ENCODE measurements at places on chromosomes 11 and 22.

- peak; percentile 60 for DNase-seq
These were observed 15.8 kb downstream of the TMEM258 start for GRCh38 chr11:61776561-61777075.

GRCh38 chr11:10518123-10518522 is 22.9 kb downstream of the RNF141 start:
- no peak for DNase-seq

DNA sequence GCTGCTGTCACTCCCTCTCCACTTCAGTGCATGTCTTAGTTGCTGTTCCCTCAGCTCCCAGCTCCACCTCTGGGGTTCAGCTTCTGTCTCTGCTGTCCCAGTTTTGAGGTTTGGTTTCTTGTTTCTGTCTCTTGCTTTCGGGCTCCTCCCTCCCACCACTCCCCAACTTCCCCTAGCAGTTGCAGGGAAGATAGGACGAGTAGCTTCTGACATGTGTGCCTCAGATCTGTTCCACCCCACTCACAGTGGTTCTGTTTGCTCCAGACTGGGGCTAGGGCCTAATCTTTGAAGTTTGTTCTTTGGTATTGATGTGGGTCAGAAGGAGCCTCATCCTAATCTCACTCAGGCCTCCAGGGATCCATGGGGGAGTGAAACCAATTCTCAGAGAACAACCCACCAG is 2.6 kb upstream of the RRM1 start:
- DNase-seq, result no peak

GRCh38 chr22:31089160-31090100 is 8.3 kb downstream of the SMTN start:
- no peak for DNase-seq

DNA sequence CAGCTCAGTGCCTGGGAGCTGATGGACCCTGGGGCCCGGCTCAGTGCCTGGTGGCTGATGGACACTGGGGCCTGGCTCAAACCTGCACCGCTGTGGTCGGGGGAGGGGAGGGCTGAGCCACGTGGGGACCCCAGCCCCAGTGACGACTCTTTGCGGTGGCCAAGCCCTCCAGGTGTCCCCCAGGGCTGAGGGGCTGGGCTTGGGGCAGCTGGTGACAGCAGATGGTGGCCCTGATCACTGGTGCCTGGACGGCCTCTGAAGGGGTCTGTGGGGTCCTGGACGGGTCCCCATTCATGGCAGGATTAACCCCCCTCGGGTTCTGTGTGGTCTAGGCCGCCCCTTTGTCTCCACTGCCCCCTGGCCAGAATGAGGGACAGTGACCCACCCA is 3.4 kb upstream of the MUC5B start:
- no peak for DNase-seq

- no peak for DNase-seq
These were observed 11.9 kb upstream of the PKP3 start for GRCh38 chr11:382081-382629.

GRCh38 chr11:64876835-64877341 is 1.5 kb downstream of the EHD1 start:
- no peak for DNase-seq

GRCh38 chr22:29342577-29343312 is 27.2 kb upstream of the RASL10A start:
- no peak for DNase-seq

DNA sequence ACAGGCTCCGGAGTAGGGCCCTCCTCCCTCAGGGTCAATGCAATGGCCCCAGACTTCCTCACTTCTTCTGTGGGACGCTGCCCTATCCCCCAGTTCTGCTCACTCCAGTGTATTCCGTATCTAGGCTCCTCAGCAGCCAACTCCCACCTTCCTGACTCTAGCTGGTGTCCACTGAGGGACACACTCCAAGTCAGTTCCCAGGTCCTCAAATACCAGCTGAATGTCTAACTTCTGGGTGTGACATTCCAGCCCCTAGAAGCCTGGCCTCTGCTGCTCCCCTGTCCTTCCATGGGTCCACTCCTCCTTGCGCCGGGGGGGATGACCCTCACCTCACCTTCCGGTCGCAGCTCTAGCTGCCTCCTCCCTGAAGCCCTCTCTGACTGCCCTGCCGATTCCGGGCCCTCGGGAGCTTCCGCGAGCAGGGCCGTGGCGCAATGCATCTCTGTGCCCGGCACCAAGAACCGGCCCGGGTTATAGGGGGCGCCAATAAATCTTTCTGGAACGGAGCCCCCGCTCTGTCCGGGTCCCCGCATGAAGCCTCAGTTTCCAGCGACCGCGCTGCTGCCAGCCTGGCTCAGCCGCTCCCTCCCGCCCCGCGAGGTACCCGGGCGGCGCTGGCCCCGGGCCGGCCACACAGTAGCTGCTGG is 15.4 kb downstream of the BAD start:
- DNase-seq, result no peak

Data from GDM1 (cell line).